ENCODE measurements at places on chromosomes 7 and 10.

DNA sequence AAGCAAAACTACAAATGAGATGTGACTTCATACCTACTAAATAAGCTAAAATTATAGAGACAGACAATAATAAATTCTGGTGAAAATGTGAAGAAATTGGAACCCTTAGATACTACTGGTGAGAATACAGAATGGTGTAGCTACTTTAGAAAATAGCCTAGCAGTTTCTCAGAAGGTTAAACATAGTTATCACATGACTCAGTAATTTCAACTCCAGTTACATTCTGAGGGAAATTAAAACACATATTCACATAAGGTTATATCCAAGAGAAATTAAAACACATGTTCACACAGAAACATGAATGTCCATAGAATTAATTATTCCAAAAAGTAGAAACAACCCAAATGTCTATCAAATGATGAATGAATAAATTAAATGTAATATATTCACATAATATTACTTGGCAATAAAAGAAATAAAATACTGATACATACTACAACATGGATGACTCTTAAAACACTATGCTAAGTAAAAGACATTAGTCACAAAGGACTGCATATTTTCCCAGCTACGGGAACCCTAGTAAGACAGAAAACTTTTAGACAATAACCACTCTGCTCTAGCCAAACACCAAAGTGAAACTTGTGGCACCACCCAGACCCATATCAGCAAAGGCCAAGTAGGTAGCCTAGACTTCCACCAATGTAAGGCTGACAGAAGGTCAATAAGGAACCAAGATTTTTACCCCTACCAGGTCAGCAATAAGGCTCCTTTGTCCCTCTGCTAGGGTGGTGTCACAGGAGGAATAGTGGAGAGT is 25.1 kb downstream of the SLC25A40 start:
- no peak for DNase-seq

- no peak for DNase-seq
Measured at GRCh38 chr7:132286836-132287235, 289.4 kb downstream of the PLXNA4 start.

- no peak for DNase-seq
Measured at GRCh38 chr7:50213622-50214017, 90.9 kb upstream of the IKZF1 start.

DNA sequence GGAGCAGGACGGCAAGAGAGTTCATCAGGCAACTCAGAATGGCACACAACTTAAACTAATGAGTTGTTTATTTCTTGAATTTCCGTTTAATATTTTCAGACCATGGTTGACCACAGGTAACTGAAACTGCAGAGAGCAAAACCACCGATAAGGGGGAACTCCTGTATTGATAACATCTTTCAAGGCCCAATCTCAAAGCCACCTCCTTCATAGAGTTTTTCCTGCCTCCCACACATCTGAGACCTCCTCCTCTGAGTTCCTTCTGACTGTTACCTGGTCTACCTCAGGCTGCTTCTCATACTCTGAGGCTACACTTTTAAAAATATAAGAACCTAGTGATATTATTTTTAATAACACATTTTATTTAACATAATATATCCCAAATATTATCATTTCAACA is 341.5 kb upstream of the NPVF start:
- DNase-seq, result no peak

DNA sequence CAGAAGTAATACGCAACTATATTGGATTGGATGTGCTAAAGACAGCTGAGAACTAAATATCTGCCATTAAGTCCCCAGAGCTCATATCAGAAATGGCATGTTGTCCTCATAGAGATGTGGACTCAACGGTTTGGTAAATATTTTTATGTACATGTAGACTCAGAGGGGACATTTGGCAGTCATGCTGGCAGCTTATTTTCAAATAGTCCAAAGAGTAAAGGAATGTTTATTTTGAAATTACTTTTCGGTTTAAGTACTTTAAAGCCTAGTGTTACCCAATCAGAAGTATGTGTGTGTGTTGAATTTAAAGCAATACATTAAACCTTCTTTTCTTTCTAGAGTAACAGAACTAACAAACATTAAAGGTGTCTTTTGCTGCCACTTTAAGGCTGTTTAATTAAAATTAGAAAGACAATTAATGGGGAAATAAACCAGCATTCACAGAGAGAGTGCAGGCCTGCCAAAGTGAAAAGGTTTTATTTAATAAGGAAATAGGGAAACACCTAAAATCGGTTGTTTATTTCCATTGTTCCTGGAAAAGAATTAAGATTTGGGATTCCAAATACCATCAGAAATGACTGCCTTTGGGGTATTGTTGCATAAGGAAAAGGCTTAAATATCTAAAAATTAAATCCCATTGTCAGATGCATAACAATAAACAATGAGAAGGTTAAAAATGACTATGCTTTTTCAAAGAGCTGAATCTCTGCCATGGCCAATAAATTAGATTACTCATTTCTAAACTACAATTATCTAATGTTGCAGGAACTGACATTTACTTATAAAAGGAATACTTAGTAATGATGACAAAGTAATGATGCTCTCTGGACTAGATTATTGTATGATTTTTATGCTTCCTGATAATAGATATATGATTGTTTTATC is 113.4 kb upstream of the AHR start:
- DNase-seq, result no peak

GRCh38 chr7:134946260-134946659 is 40.0 kb upstream of the AGBL3 start:
- peak; percentile 53 for DNase-seq

DNA sequence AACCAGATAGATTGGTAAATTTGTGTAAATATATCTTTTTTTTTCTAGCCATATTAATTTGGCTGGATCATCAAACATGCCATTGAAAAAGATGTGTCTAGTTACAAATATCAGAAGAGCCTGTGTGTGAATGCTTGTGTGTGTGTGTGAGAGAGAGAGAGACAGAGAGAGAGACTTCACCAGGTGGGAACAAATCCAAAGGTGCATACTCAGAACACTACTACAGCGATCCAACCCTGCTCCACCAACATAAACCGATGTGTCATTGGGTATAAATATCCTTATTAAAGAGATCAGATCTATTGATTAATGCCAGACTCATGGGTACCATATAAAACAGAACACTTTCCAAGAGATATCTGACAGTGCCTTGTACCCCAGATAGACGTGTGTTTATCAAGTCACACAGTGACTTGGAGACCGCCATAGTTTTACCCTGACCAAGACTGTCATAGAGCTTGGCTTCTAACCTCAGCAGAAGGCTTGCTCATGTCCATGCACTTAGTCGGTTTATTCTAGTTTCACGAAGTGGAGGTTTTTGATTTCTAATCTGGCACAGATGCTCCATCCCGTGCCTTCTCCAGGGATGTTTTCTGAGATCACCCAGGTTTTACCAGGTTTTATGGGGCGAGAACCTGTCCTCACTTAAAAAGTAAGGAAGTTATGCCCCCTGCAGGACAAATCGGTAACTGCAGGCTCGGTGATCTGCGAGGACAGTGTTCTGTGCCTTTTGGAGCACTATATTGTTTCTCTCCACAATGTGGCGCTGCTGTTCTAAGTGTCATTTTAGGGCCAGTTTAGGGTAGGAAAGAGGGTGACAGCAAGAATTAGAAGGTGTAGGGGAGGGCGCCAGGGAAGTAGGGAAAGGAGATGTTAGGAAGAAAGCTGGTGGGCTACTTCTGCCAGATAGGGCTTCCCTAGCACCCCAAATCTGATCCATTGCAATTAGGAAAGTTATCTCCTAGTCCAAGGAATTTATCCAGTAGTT is 29.3 kb upstream of the WNT8B start:
- peak; percentile 99 for DNase-seq

DNA sequence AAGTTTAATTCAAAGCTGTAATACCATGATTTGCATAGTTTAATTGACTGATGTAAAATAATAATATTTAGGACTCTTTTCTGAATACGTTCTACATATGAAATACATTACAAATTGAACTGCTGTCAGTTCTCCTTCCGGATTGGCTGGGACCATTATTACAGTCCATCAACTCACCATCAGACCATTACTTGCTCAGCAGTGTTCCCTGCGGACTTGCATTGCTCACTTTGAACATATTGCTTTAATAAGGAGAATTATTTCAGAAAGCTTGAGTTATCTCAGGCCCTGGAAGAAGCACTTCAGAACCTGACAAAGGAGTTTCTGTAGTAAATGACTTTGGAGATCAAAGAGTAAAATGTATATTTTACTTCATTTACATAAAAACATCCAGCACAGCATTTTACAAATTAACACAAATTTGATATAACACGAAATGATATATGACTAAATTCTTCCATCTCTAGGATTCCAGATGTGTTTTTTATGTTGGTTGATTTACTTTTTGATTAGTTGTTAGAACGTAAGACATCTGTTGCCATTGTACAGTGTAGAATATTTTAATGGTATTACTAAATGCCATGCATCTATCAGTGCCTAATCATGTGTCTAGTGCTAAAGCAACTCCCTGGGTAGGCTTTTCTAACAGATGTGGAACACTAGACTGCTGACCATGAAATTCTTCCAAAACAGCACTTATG is 418.5 kb upstream of the SEMA3A start:
- no peak for DNase-seq

DNA sequence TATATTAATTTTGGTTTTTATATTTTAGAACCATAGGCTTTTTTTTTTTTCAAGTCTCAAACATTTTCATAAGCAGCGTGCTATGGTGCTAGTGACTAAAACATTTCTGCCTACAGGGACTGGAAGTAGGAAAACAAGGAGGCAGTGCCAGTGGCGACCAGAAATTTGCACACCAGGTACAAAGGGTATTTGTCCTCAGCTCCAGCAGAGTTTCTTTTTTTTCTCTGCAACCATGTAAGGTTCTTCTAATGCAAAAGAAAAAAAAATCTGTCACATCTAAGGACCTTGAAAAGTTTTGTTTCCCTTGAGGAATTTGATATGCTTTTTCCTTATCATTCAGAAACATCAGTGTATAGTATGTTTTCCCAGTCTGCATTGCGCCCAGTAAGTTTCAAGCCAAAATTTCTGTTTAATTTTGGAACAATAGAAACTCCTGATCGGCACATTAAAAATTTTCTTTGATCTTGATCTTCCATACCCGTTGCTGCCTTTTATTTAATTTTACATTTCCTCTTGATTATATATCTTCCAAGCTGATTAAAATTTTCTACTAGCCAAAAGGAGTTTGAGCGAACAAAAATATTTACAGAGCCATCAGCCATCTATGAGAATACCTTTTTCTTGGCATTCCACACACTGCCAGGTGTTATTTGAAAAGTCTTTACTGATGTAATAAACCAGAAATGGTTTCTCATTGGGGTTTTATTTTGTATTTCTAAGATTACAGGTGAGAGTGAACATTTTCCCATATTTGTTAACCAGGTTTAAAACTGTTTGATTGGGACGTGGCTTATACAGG is 956 bp upstream of the KLHDC10 start:
- no peak for DNase-seq

GRCh38 chr10:86671419-86671818 is 3.1 kb downstream of the LDB3 start:
- no peak for DNase-seq

- peak; percentile 73 for DNase-seq
Measured at GRCh38 chr10:79137826-79138225, 69.1 kb downstream of the ZMIZ1 start.

- DNase-seq, result no peak
Measured at GRCh38 chr7:11192506-11192905, 218.8 kb downstream of the PHF14 start.

DNA sequence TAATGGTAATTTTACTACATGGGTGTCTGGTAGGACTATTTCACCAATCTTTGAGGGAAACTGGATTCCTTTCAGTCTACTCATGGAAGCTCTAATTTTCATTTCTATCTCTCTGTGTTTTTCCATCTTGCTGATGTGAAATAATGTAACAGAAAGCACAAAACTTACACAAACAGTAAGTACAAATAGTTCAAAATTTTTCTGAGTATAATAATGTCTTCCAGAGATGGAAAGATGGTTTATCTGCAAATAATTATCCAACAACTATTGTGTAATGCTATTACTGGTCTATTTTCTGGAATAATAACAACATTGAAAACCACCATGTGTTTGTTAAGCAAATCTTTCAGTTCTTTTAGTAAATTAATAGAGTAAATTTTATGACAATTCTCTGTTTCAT is 565.8 kb upstream of the MGMT start:
- DNase-seq, result no peak

GRCh38 chr10:126777714-126778113 is 107.2 kb upstream of the C10orf90 start:
- DNase-seq, result no peak

- no peak for DNase-seq
Measured at GRCh38 chr7:22666732-22667131, 60.3 kb upstream of the IL6 start.

DNA sequence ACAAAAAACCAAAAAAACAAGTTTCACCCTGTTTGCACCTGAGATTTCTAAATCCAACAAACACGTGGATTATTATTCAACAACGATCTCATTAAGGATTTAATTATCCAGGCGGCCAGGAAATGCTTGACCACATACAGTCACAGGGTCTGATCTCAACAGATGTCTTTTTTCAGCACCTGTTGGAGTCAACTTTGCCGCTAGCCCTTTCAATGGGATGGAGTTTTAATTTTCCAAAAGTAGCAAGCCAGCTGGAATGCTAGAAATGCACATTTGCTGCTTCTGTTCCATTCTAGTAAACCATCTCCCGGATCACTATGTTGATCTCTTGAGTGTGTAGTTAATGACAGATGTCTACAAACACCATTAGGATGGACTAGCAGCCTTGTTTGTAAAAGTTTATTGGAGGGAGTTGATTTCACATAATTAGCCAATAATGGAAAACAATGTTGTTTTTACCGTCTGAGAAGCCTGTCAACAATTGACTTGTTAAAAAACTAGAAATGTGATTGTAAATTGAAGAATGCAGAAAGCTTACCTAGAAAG is 64.2 kb upstream of the DKK1 start:
- no peak for DNase-seq

GRCh38 chr7:140773104-140773503 is 76.6 kb downstream of the NDUFB2 start:
- DNase-seq, result no peak

DNA sequence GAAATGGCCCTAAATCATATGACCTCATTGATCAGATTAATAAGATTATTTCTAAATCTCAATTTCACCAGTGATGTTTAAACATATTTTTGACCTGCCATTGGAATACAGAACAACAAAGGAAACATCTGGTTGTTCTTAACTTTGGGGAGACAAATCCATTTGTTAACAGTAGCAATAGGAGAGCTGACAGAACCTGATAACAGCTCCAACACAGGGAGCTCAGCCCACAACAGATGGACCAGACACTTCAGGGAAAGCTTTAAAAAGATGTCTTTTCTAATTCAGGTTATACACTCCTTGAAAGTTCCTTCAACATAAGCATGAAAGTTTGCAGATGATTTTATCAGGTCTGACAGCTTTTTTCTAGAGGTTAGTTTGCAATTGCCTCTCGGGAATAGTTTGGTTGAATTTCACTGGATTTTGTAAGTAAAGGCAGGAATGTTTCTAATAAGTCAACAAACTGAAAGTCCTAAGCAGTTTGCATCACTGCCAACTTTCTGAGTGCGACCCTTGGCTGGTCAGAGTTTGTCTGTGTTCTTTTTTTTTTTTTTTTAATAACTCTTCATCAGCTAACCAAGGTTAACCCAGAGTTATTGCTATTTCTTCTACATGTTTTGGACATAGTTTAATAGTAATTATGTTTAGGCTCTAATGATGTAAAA is 6.5 kb upstream of the MET start:
- no peak for DNase-seq
